Fibroblast of lung (primary cell): ENCODE measurements at places on chromosomes 2 and 18.

DNA sequence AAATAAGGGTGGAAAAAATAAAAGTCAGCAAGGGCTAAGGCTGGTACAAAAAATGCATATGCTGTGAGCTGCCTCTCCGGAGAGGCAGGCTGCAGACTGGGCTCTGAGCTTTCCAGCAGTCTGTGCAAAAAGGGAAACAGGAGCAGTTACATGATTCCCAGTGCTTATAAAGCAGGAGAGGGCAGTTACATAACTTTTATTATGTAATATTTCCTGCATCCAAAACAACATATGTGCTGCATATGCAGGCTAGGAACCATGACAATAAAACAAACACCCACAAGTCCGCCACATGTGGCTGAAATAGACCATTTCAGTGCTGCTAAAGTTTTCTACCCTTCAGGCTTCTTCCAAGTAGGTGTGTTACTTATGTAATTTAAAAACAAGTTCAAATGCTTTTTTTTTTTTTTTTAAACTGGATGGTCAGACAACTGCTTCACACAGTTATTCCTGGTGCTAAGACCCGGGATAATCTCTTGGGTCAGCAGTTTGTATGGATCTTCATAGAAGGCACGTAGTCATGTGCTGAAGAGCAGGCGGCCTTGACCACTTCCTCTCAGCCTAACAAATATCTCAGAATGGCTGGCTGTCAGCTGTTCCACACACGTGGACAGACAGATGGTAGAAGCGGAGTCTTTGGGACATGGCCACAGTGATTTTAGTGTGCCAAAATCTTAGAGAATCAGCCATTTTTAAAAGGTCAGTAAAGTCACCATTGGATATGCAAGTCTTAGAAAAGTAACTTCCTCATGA, 43.5 kb downstream of the ARMC9 start:
- no peak overlapping the region for H3K4me3 ChIP-seq
- peak; percentile 11 for DNase-seq
- H3K36me3 ChIP-seq, result peaks cover 6% of the 10 kb centered on the region
- no peaks in the 10 kb centered on the region for H3K4me1 ChIP-seq
- no peak overlapping the region for H3K27ac ChIP-seq

GRCh38 chr2:113236367-113237159, 42.2 kb downstream of the PAX8 start:
- peak overlapping the region; percentile 40 for H3K4me3 ChIP-seq
- DNase-seq, result no peak

DNA sequence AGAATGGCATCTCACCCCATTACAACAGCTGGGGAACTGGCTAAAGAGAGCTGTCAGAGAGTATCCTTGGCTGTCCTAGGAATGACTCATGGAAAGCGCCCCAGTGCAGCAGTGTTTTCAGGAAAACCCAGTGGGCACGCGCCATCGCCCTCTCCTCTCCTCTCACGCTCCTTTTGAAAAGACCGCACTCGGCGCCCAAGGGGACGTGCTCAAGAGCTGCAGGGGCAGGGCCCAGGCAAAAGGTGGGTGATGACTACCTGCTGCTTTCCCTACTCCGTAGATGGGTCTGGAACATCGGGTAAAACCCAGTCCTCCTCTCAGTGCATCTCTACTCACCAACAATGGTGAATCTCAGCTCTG, 68.1 kb downstream of the EMILIN2 start:
- H3K4me1 ChIP-seq, result peaks cover 6% of the 10 kb centered on the region
- no peaks in the 10 kb centered on the region for H3K27me3 ChIP-seq
- H3K4me3 ChIP-seq, result no peak overlapping the region
- H3K36me3 ChIP-seq, result peaks cover 17% of the 10 kb centered on the region
- DNase-seq, result no peak
- H3K27ac ChIP-seq, result no peak overlapping the region

DNA sequence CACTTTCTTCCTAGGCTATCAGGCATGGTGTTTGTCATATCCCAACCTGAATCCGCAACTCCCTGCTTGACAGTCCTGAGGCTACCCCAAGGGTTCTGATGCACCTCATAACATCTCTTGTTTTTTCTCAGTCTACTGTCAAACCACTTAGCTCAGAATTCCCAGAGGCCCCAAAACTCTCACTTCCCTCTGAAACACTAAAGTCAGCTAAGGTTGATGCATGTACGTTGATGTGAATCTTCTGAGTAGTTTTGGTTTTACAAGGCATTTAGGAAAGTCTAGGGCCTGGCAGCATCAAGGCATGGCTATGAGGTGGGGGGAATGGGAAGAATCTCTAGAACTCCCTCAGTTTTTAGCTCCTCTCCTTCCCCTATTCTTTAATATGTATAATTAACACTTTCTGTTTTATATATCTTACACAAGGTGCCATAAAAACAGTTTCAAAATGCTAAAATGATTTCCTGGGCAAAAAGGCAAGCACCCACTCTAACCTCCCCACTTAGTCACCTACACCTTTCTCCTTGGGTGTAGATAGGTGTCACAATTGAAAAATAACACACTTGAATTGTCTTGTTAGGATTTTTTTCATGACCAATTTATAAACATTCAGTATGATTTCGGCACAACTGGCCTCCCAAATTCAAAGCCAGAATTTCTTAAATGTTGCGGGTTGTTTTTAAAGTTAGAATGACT, 71.4 kb upstream of the TANK start:
- H3K4me1 ChIP-seq, result no peaks in the 10 kb centered on the region
- no peaks in the 10 kb centered on the region for H3K27me3 ChIP-seq
- DNase-seq, result no peak
- no peaks in the 10 kb centered on the region for H3K36me3 ChIP-seq

- H3K27ac ChIP-seq, result no peak overlapping the region
- no peak for DNase-seq
- H3K4me1 ChIP-seq, result no peaks in the 10 kb centered on the region
Observed at GRCh38 chr2:213627835-213628460, 343.7 kb downstream of the SPAG16 start.

DNA sequence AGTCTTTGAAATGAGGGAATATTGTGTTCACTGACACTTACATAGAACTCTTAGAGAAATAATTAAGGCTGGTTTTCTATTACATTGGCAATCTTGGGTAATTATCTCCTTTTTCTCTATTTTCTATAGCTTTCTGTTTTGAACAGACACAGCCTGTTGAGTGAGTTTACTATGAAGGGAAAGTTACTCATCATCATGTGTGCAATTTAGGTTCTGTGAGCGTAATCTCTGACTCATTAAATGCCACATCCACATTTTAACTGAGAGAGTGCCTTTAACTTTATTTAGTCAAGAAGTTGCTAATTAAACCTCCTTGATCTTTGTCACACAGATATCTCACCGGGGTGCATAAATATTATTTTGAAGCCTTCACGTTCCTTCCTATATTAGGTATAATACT, 174.0 kb upstream of the SLC8A1 start:
- peak overlapping the region; percentile 19 for H3K27ac ChIP-seq
- H3K4me1 ChIP-seq, result no peaks in the 10 kb centered on the region
- no peak overlapping the region for H3K4me3 ChIP-seq
- DNase-seq, result peak; percentile 84

- DNase-seq, result peak; percentile 38
- no peak overlapping the region for H3K27ac ChIP-seq
- no peaks in the 10 kb centered on the region for H3K36me3 ChIP-seq
- H3K4me3 ChIP-seq, result no peak overlapping the region
Observed at GRCh38 chr2:166180951-166181812, 53.4 kb upstream of the SCN1A start.

GRCh38 chr2:212609479-212609878, 70.9 kb upstream of the ERBB4 start:
- no peaks in the 10 kb centered on the region for H3K27me3 ChIP-seq
- no peak overlapping the region for H3K27ac ChIP-seq
- H3K36me3 ChIP-seq, result no peaks in the 10 kb centered on the region
- H3K4me3 ChIP-seq, result no peak overlapping the region
- H3K4me1 ChIP-seq, result no peaks in the 10 kb centered on the region

DNA sequence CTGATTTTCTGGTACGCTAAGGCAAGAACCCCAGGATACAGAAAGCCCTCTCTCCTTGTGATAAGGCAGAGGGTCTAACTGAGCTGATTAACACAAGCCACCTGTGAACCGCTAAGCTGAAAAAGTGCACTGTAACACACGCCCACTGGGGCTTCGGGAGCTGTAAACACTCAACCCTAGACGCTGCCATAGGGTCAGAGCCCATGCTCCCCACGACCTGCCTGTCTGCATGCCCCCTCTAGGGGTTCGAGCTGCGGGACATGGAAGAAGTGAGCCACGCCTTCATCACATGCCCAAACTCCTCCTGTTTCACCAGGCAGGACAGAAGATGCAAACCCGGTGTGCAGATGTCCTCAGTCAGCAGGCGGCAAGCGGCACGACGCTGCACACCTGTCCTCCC, 173.9 kb upstream of the RAB12 start:
- H3K27me3 ChIP-seq, result no peaks in the 10 kb centered on the region
- H3K27ac ChIP-seq, result no peak overlapping the region
- no peaks in the 10 kb centered on the region for H3K4me1 ChIP-seq
- H3K36me3 ChIP-seq, result no peaks in the 10 kb centered on the region

- no peak overlapping the region for H3K4me3 ChIP-seq
- no peaks in the 10 kb centered on the region for H3K27me3 ChIP-seq
- no peaks in the 10 kb centered on the region for H3K4me1 ChIP-seq
Observed at GRCh38 chr2:128496700-128497099, 178.0 kb upstream of the HS6ST1 start.

- DNase-seq, result no peak
- no peak within 1 kb of the TSS for H3K27ac ChIP-seq
- peak within 1 kb of the TSS; percentile 55 for H3K4me3 ChIP-seq
- peaks cover 6% of the 10 kb centered on the region for H3K27me3 ChIP-seq
- H3K4me1 ChIP-seq, result no peaks in the 10 kb centered on the region
Observed at GRCh38 chr18:7117390-7118355, at the start of gene LAMA1. Gene LAMA1 (minus strand): TSS chr18:7117797. CDS start chr18:7117720, 77 bp downstream.

GRCh38 chr2:28511871-28512606, 16.2 kb downstream of the PLB1 start:
- no peaks in the 10 kb centered on the region for H3K36me3 ChIP-seq
- H3K4me3 ChIP-seq, result no peak overlapping the region
- no peaks in the 10 kb centered on the region for H3K4me1 ChIP-seq
- no peak overlapping the region for H3K27ac ChIP-seq

GRCh38 chr18:28167835-28168349, 9.0 kb downstream of the CDH2 start:
- H3K4me1 ChIP-seq, result no peaks in the 10 kb centered on the region
- peak; percentile 45 for DNase-seq
- H3K27ac ChIP-seq, result no peak overlapping the region

DNA sequence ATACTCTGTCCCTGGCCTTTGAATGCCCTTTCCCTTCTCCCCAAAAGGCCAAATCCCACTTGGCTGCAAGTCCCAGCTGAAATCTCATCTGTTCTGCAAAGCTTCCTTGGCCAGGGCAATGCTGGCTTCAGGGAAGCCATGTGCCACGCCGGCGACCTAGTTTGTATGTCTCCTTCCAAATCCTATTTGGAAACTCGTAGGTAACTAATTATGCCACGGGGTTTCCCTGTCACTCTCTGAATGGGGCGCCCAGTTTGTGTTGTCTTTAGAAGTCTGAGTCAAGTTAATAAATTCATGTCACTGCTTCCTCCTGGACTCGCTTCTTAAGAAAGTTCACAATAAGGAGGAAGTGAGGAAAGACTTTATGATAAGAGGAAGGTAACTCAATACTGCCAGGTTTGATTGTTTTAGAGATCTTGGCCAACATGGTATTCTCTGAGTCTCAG, 19.1 kb downstream of the FHL2 start:
- no peaks in the 10 kb centered on the region for H3K27me3 ChIP-seq
- peak overlapping the region; percentile 52 for H3K27ac ChIP-seq
- H3K36me3 ChIP-seq, result peaks cover 29% of the 10 kb centered on the region
- no peak for DNase-seq
- H3K4me3 ChIP-seq, result no peak overlapping the region

DNA sequence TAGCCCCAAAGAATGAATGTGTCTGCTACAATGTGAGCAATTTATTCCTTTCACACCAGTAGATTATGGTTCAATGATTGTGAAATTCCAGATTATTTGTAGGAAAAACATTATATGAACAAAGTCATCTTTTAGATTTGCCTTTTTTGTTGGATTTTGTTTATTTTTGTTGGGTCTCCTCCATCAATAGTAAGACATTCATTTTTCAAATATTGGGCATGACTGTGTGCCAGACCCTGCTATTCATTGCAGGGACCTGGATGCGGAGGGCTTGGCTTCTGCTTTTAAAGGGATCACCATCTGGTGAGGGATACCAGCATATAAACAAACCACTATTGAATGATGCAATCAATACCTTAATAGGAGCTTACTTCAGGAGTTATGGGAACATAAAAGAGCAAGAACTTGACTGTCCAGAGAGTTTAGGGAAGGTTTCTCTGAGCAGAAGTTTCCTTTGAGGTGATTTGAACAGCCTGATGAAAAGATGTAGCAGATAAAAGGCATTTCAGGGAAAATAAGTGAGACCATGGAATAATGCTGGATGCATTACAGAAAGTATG, 486.7 kb downstream of the EPHA4 start:
- no peaks in the 10 kb centered on the region for H3K4me1 ChIP-seq
- no peaks in the 10 kb centered on the region for H3K27me3 ChIP-seq
- H3K36me3 ChIP-seq, result no peaks in the 10 kb centered on the region
